ENCODE measurements at places on chromosomes 7 and 10.

- DNase-seq, result no peak
These were observed at the start of gene HOXA9 for GRCh38 chr7:27165089-27165995. HOXA9 (minus strand) TSS chr7:27165537; CDS start chr7:27165457, 80 bp downstream.

- DNase-seq, result no peak
These were observed 250.0 kb upstream of the HGF start for GRCh38 chr7:82019551-82020475.

DNA sequence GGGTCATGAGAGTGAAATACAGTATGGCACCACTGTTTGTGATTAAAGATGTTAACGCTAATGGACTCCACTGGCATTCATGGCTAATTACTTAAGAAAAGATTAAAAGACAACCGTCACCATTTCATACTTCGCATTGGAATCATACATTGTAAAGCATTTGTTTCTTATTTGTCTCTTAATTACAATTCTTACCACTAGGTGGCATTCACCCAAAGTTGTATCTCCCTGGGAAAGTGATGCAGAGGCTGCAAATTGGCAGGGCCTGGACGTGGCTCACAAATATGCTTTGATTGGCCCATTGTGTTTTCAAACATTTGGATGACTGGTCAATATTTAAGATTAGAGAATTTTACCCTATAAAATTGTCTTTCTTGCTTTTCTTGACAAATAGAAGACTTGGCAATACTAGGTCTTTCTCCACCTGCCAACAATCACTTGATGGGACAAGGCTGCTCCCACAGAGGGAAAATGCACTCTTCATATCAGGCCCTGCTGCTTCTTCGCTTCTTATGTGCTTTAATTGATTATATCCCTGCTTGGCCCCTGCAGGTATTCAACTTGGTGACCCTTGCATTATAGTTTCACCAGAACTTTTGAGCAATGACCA is 72.1 kb upstream of the STARD3NL start:
- peak; percentile 88 for DNase-seq

DNA sequence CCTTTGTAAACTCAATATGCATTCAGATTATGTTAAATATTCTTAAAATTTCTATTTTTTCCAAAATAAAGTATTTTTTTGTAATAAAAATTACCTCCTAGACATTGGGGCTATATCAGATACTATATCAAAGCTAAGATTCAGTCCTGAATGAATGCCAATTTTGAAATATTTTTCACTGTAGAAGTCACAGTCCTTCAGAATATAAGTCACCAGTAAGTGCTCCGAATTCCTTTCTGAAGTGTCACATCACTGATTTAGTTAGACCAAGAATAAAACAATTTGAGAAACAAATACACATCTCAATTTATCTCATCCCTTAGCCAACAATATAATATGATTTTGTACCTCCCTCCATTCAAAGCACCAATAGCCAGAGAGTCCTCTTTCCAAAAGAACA is 33.9 kb upstream of the GSAP start:
- DNase-seq, result peak; percentile 50

GRCh38 chr10:3045471-3046209 is 21.7 kb upstream of the PFKP start:
- peak; percentile 86 for DNase-seq

DNA sequence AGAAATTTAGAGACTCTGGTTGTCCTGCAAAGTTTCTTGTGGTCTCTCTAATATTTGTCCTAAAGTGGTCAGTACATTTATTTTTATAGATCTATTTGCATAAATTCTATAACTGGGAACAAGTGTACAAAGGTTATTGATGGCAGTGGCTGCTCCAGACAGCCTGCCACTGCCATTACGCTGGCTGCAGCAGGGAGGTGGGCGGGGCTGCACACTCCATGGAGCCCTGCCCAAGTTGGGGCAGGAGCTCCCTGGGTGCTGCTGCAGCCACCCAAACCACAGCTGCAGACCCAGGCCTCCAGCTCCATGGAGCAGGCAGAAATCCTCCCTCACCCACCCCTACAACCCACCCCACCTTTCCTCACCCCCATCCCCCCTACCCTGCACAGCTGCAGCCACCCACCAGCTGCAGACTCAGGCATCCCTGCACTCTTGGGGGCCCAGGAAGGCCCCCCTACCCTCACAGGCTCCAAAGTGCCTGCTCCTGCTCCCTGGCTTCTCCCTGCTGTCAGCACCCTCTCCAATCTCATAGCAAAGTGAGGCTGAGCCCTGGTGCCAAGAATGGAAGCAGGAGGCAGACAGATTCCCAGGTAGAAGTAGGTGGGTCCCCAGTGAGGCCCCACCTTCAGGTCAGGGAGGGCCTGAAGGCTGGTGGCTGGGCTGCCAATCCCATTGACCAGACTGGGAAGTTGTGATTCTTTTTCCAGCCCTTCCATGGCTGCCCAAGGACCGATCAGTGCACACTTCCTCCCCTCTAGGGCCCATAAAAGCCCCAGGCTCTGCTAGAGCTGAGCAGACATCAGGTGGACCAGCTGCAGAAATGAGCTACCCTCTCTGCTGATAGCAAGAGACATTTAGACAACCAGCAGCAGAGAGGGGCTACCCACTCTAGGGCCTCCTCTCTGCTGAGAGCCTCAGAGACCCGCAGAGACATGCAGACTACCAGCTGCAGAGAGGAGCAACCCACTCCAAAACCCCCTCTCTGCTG is 4.8 kb upstream of the CYP3A43 start:
- DNase-seq, result no peak

- no peak for DNase-seq
These were observed 184.4 kb downstream of the WNT2 start for GRCh38 chr7:117138495-117138894.

DNA sequence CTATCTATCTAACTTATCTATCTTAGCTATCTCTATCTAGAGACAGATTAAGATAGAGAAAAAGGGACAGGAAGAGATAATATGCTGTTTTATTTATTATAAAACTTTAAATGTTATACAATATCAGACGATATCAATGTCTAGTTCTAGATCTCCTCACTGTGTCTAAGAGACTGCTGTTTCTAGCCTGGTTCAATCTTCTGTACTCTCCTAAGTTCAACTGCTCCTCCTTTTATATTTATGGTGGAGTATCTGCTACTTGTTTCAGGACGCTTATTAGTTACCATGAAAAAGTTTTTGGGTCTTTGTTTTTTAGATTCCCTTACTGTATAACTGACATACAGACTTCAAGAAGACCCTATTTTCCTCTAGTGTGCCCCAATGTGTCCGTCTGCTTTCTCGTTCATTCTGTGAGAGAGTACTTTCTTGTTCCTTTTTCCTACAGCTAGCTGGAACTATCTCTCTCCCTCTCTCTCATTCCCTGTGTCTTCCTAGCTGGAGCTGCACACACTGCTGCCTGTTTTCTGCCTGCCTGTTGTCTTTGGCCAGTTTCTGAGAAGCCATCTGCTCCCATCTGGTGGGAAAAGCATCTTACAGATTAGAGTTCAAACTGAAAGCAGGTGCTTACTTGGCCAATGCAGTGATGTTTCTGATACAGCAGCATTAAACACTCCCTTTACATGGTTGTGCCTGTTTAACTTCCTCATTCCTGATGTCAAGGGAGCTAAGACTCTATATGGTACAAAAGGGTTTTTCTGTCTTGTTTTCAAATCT is 49.4 kb upstream of the ARL4A start:
- DNase-seq, result peak; percentile 56

- no peak for DNase-seq
These were observed 314.9 kb downstream of the LRMDA start for GRCh38 chr10:75746356-75746755.

GRCh38 chr7:32453341-32454011 is 36.7 kb downstream of the LSM5 start:
- no peak for DNase-seq

DNA sequence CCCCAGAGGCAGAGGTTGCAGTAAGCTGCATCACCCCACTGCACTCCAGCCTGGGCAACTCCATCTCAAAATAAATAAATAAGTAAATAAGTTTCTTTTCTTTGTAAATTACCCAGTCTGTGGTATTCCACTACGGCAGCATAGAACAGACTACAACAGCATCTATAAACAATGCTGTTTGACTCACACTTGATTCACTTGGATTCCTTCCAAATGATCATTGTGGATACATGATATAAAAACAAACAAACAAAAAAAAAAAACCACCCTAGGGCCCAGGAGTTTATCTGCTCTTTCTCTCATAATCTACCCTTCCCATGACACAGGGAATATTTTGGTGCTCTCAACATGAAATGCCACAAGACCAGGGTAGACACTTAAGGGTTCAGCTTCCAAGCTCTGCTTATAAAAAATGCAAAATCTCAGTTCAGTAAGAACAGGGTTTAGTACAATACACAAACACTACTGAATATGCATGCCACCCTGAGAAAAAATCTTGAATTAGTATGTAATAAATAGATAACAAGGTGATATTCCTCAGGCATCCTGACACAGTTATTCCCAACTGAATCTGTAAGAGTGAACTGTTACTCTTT is 200.9 kb downstream of the FAM107B start:
- DNase-seq, result peak; percentile 81

- no peak for DNase-seq
These were observed 103.4 kb upstream of the FAM204A start for GRCh38 chr10:118445535-118445934.

DNA sequence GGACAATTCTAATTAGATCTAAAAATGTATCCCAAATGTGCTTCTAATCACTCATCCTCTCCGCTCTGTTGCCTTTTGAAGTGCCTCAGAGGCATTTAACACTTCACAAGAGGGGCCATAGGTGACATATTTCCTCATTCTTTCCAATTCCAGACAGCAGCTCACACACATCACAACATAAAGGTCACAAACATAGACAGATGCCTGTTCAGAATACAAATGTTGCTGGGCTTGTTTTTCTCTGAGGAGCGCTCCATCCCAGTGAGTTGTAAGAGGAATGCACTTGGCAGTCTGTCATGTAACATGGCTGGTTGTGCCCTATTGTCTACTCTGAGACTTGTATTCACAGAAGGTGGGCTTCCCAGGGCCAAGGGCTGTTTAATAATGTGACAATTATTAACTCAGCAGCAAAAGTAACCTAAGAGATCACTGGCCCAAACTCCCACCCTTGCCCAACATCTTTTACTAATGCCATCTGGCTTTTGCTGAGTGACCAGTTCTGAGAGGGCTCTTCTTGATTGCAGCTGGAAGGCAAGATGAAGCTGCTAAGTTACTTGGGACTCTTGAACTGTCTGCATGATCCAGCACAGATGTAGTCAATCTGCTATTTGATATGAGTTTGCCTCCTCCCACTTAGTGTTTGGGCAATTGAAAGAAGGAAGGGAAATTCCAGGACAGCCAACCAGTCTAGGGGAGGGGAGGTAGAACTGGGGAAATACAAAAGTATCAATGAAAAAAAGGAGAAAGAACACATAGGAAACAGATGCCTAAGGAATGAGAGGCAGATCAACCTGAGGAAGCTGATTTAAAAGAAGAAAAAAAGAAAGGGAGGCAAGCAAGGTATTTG is 13.6 kb downstream of the PON2 start:
- peak; percentile 66 for DNase-seq

DNA sequence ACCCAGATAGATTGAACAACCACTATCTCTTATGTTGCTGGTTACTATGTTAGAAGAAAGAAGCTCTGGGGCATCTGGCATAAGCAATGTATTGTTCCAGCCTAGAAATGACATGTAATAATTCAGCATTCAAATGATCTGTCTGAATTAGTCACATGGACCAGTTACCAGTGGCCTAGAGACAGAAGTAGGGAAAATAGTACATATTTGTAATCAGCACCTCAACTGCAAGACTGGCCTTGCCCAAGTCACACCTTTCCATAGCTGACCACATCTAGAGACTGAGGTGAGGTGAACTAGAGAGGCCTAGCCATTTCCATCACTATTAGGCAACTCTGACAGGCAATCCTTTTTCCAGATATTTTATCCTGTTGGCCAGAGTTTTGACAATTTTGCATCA is 315.6 kb upstream of the KCND2 start:
- DNase-seq, result no peak

DNA sequence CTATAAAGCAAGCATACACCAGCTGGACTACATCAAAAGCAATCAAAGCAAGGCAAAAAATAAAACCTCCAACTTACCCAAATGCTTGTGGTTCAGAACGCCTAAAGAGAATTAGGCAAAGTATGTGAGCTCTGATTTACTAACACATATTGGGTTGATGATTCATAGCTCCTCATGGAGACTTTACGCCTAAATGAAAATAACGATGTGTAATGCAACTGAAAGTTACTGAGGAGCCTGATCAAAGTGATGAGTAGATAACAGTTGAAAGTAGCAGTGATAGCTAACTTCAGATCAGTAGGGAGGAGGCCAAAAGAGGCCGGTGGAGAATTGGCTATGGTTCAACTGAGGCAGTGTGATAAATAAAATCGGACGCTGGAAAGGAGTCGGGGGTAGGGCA is 85.0 kb downstream of the MPP7 start:
- DNase-seq, result peak; percentile 90

DNA sequence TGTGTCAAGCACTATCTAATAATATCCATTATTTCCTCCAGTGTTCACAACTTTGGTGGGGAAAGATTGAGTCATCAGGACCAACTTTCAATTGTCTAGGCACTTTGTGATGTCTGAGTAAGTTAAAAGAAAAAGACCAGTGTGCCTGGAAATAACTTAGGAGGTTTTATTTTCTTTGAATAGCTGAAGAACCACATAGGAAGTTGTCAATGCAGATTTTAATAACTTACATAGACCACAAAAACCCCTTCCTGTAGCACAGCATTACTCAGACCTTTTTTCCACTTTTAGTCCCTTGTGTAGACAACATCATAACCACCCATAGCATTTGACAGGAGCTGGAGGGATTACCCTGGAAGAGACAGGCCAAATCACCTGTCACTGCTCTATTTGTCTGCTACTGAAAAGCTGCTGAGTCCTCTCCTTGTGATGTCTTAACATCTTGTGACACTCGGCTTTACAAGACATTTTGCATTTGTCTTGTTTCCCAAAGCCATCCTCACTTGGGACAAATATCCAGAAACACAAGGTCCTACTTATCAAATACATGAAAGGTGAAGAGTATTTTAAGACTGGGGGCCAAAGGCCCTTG is 241.5 kb upstream of the PTER start:
- DNase-seq, result no peak

DNA sequence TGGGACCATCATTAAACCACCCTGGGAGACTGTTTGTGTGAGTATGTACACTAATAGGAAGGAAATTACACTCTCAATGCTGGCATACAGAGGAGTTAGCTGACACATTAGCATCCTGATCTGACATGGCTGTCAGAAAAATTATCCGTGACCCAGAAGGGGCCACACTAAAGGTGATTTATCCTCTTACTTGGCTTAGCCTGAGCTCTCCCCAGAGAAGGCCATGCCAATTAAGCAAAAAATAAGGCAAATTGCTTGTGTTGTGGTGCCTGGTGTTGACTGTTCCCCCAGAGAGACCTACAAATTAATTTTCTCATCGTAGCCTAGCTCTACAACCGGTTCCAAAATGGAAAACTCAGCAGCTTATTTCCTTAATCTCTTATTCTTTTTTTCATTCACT is 992.3 kb downstream of the KCNMA1 start:
- DNase-seq, result no peak

Data from adipocyte (in vitro differentiated cells).